ENCODE measurements at places on chromosomes 11 and 22.

- DNase-seq: no peak
Measured at GRCh38 chr11:21896746-21897602, 295.9 kb upstream of the ANO5 start.

DNA sequence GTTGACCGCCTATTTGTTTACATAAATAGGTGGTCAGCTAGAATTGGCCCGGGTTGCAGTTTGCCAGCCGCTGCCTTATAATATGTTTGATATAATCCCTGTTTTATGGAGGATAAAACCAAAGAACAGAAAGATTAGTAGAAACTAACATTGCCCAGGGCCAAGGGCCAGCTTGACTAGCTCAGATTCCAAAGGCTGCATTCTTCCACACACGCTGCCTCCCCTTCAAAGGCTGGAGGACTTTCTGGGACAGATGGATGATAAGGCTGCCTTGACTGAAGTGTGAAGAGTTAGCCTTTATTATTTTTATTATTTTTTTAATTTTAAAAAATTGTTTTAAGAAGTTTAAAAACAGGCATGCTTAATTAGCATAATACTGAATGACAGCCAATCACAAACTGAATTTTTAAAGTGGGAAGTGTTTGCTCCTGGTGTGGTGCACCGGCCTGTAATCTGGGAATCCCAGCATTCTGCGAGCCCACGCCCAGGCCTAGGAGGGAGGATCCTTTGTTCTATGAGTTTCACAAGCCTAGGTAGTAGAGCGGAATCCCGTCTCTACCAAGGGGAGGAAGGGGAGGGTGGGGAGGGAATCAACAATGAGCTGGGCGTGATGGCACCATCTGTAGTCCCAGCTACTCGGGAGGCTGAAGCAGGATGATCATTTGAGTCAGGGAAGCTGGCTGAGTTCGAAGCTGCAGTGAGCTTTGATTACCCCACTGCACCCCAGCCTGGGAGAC is 114.9 kb downstream of the NAV2 start:
- DNase-seq: peak; percentile 56

DNA sequence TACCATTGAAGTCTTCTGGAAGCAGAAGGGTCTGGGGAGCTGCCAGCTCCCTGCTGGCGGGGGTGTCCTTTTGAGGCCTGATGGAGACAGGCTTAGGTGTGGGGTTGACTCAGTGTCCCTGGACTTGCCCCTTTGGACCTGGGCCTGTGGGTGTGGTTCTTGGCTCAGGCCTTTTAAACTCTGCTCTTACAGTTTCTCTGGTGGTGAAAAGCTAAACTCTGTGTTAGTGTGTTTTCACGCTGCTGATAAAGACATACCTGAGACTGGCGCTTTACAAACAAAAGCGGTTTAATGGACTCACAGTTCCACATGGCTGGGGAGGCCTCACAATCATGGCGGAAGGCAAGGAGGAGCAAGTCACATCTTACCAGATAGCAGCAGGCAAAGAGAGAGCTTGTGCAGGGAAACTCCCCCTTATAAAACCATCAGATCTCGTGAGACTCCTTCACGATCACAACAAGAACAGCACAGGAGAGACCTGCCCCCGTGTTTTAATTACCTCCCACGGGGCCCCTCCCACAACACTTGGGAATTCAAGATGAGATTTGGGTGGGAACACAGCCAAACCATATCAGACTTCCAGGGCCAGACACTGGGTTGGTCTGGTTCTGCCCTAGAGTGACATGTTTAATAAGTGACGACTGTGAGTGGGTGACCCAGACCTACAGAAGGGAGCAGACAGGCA is 26.5 kb downstream of the GRAMD4 start:
- no peak for DNase-seq

GRCh38 chr22:50238755-50239154 is 6.1 kb downstream of the TUBGCP6 start:
- no peak for DNase-seq

DNA sequence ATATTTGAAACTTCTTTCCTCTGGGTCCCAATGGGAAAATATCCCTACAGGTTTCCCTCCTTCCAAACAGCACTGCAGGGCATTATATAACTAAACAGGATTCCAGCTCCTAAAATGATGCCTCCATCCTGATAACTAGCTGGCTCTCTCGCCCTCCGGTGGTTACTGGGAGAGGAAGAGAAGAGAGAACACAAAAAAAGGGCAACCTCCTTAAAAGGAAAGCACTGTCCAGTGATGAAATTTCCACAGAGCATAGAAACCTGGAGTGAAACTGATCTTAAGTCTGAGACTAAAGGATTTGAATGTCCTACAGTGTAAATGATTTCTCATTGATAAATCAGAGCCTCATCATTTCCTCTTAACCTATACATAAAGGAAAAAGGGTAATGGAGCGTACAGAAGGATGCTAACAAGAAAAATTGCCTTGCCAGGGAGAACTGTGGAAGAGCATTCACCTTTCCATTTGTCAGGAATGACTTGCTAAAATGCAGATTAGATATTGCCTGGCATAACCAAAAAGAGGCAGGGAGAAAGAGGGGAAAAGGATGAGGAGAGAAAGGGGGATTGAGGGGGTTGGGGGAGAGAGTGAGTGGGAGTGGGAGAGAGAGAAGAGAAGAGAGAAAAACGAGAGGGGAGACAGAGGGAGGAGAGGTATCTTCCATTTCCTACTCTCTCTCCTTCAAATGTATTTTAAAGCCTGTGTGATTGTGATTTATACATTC is 121.3 kb downstream of the APOL5 start:
- no peak for DNase-seq

- no peak for DNase-seq
Measured at GRCh38 chr11:27409049-27409448, 46.0 kb upstream of the CCDC34 start.

GRCh38 chr22:42280140-42280539 is 9.7 kb upstream of the TCF20 start:
- no peak for DNase-seq

DNA sequence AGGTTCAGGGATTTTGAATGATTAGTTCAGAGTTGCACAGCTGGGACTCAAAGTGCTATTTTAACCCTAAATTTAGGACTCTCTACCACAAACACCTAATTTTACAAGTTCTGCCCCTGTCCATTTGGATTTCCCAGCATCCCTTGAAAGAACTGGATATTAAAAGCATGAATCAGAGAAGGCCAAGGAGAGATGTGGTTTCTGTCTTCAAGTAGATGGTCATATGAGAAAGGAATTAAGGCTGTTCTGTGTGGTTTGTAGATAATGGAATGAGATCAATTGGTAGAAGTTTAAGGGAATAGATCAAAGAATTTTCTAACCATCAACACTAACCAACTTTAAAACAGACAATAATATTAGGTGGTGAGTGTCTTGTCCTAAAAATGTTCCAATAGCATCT is 106.4 kb upstream of the TENM4 start:
- DNase-seq: no peak

DNA sequence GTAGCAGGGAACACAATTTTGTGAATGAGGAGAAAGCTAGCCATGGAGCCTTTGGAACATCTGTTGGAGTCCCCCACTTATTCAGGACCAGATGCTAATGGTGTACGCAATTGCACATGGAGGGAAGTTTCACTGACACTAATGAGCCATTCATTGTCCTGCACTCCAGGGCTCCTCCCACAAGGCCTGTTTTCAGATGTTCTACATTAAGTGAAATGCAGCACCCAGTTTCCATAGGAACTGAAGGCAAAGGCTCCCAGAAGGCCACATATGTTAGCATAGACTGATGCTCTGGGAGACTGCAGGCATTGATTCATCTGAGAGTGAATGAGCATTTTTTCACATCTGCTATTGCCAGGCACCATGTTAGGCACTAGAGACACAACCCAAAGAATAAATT is 399.5 kb downstream of the ETS1 start:
- no peak for DNase-seq

DNA sequence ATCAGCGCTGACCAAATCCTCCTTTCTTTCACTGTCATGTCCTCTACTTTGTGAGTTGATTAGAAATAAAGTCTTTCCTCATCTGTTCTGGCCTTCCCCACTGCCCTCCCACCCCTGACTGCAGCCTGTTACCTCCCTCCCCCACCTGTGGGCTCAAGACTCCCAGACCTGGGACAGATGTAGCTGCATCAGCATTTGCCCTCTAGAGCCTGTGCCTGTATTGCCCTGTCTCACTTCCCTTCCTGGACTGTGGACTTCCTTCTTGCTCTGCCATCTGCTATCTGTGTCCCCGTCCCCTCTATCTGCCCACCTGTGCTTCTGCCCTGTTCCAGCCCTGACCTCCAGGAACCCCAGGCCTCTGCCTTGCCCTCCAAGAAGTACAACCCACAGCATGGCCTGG is 122.5 kb downstream of the GALNT18 start:
- DNase-seq: no peak

GRCh38 chr11:25441421-25441820 is 890.5 kb upstream of the ANO3 start:
- DNase-seq: no peak

- DNase-seq: peak; percentile 47
Measured at GRCh38 chr11:70029861-70030380, 48.2 kb upstream of the ANO1 start.

- DNase-seq: no peak
Measured at GRCh38 chr11:121494355-121495099, 41.8 kb upstream of the SORL1-AS1 start.

GRCh38 chr11:86511086-86511551 is 136.4 kb downstream of the CCDC81 start:
- DNase-seq: no peak

GRCh38 chr22:35257321-35258190 is at the start of gene HMGXB4:
HMGXB4 (plus strand) TSS chr22:35257493; CDS start chr22:35262391, 4,898 bp downstream.
- peak; percentile 89 for DNase-seq

- DNase-seq: no peak
Measured at GRCh38 chr11:6012035-6012668, 5.4 kb upstream of the OR56A4 start.

Measured in ecto neural progenitor cell (in vitro differentiated cells).